CD8-positive, alpha-beta T cell (primary cell): ENCODE measurements at places on chromosomes 4 and X. TPM values are rescaled to one million over a fixed set of nuclear protein-coding genes. Genes with fewer than 3 reads are reported as not detected.

BGN gene
- not detected for total RNA-seq

PDLIM3 gene
- total RNA-seq: not detected

C1QTNF7 gene
- not detected for total RNA-seq

TLL1 gene
- total RNA-seq: not detected

GABRE gene
- total RNA-seq: not detected
